ENCODE measurements at places on chromosomes 3 and 15.
A peak's percentile ranks its signal among the peaks of the same experiment; 100 is the strongest.

DNA sequence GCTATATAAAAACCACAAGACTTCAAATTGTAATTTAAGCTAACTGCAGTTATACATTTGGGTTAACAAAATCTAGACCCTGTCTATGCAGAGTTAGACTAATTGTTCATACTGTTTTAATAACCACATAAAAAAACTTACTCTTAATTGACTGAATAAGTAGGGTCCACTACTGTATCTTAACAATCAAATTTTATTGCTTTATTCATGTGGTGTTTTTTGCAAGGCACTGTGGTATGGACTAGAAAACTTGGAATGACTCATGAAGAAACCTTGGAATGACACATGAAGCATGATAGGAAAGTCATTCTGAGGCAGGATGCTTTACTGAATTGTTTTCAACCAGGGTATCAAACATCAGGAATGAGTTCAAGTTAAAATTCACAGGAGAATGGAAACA lies 2.3 kb downstream of the SERP1 start:
- no peak for DNase-seq

GRCh38 chr3:66989241-66989640 lies 8.9 kb upstream of the KBTBD8 start:
- no peak for DNase-seq

DNA sequence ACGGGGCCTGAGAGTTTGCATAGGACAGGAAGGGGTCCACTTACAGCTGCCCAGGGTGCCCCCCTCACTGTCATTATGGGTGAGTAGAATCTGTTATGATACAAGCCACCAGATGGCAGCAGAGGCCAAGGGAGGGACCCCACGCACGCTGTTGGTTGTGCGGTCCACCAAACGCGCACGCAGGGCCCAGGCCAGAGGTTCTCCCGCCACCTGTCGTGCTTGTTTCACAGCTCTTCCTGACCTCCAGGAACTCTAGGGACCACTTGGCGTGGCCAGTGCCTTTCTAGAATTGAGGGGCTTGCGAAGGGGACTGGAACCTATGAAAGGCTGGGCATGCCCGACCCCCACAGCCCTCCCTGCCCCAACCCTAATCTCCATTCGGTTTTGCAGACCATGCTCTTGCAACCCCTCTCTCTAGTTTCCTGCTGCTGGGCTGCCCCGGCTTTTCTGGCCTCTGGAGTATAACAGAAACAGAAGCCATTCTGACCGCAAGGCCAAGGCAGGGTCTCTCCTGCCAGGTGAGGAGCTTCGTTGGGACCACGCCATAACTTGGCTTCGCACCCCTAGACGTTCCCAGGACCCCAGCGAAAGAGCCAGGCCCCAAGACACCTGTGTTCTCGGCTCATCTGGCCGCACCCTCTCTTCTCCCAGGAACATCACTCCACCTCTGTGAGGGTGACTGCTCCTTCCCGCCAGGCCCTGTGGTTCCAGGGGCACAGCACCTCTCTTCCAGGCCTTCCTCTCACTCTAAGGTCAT lies 46.0 kb downstream of the ALDH1L1 start:
- DNase-seq: peak; percentile 73

DNA sequence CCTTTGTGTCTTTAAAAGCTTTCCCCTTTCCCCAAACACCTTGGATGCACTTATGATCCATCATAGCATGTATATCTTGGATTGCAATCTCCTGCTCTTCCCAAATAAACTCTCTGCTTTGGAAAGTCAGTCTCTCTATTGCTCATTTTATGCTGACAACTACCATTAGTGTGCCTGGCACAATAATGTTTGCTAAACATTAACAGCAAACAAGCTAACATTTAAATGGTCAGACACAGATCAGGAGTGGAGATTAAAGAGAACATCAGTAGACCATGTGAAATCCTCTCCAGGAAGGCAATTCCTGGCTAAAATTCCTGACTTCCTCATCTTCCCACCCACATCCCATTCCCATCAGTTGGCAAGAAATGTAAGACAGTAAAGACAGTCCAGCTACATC lies 44.3 kb upstream of the EIF1B start:
- no peak for DNase-seq

GRCh38 chr3:57659806-57660439 lies 33.0 kb downstream of the DENND6A start:
- no peak for DNase-seq

- no peak for DNase-seq
These were observed 233.3 kb downstream of the SHOX2 start for GRCh38 chr3:157872902-157873301.

DNA sequence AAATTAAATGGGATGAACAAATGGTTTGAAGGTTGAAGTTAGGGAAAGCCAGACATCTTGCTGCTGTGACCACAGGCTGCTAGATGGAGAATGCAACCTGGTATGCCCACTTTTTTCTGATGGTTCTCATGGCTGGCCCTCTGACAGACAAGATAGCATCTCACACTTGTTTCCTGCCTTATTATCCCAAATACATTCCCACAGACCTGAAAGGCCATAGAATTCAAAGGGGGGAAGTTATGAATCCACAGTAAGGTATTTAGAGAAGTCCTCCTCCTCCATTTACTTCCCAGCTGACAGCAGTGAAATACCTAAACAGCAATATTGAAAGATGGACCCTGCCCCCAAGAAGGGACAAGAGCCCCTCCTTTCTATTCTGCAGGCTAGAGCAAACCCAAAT lies 32.4 kb downstream of the LEO1 start:
- no peak for DNase-seq

DNA sequence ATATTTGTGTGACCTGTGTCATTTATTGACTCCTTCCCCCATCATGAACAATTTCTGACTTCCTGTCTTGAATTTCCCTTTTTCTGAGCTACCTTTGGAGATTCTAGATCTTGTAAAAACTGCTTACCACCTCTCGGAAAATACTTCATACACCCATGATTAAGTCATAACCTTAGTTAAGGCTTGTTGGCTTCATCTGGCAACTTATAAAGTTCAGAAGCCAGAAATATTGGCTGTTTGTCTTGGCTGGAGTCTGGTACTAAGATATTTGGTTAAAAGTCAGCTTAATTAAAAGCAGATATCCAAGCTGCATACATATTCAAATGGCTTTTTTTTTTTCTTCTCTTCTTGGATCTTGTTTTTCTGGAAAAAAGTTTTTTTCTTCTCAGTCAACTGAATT lies 37.3 kb upstream of the B3GALNT1 start:
- DNase-seq: no peak

- DNase-seq: peak; percentile 56
These were observed 89.8 kb downstream of the LRRC3B start for GRCh38 chr3:26712211-26713026.

GRCh38 chr3:15333099-15333955 lies 941 bp upstream of the SH3BP5 start:
- no peak for DNase-seq

DNA sequence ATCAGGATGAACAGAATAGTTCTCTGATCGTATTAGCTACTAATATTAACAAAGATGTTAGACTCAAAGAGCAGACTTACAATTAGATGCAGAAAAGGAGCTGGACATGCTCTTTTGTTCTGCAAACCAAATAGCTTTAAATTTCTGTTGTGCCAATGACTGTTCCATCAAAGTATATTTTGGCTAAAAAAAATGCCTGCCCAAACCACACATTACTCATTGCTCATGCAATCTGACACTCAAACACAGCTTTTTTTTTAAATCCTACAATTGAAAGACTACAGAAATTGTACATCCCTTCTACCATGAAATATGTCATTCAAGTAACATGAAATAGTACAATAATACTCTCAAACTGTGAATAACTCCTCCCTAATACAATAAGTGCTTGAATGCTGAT lies 48.6 kb downstream of the SHOX2 start:
- no peak for DNase-seq

- no peak for DNase-seq
These were observed 5.8 kb downstream of the MNS1 start for GRCh38 chr15:56459096-56459495.

GRCh38 chr15:55937040-55937439 lies 56.4 kb downstream of the NEDD4 start:
- no peak for DNase-seq

- DNase-seq: no peak
These were observed 76.4 kb upstream of the TNFAIP8L3 start for GRCh38 chr15:51170882-51171633.

- DNase-seq: no peak
These were observed 141.0 kb upstream of the RASGRP1 start for GRCh38 chr15:38705436-38706219.

GRCh38 chr15:57911247-57911646 lies 154.3 kb downstream of the ALDH1A2 start:
- DNase-seq: no peak

DNA sequence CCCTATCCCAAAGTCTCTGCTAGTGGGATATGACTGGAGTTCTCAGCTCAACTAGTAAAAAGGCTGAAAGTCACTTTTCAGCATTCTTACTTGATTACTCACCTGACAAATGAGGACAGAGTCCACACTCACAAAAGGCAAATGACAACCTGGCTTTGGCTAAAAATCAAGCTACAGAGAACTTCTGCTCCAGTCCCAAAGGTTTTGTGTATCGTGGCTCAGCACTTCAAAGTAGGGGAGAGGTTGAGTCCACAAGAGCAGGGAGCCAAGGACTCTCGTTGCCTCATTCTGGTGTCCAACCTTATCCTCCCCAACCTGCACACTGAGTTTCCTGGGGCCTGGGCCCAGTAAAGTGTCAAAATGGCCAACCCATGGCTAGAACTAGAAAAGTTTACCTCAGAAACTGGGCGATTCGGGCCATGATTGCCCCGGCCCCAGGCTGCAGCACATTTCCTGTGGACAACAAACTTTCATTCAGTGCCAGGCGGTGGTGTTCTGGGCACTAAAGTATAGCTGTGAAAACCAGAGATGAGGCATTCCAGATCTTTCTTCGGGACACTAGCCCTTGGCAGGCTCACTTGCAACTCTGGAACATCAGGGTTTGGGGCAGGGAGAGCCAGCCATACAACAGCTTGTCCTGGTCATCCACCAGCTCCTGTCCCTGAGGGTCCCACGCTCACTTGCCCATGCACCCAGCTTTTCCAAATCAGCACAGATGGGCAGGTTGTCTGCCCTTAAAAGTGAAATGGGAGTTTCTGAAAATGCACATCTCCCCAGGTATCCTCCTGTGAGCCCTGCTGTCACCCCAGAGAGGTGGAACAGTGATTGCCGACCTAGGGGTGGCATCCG lies 3.1 kb downstream of the ACAA1 start:
- DNase-seq: no peak

DNA sequence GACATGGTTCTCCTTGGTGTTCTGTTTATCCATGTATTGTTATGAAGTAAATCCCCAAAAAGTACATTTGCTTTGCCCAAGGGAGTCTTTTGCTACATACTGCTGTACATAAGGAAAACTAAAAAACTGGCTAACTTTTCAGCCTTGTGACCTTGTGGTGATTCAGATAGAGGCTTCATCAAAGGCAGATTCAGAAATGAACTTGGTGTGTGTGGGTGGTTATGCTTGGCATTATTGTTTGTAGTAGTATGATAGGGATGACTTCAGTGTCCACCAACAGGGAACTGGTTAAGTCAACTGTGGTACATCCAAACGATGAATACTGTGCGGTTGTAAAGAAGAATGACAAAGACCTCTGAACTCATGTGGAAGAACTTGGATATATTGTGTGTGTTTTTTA lies 75.6 kb upstream of the CHRNB4 start:
- no peak for DNase-seq

GRCh38 chr3:171187706-171188290 lies 161.3 kb upstream of the SLC2A2 start:
- peak; percentile 40 for DNase-seq

DNA sequence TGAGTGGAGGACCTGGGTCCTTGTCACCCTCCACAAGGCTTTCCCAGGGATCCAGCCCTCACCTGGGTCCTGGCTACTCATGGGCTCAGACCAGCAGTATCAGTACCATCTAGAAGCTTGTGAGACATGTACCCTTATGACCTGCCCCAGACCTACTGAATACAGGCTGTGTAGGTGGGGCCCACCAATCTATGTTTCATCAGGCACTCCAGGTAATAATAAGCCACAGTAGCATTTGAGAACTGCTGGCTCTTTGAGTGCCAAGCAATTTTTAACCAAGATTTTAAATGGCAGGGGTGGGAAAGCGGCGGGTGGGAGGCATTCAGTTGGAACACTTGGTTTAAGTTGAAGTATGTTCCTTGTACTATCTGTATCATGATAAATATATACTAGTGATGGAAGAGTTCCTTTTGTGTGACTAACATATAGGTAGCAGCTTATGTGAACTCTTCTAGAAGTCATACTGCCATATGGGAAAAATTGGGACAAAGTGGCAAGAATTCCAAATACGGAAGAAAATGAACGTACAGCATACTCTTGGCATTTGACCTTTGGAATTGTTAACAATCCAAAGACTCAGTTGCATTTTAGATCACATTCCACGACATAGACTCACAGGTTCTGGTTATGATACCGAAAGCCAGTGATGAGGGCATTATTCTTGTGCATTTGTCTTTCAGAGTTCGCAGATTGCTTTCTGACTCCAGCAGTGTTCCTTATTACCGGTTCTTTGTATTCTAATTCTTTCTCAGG lies 190.4 kb downstream of the GHSR start:
- DNase-seq: no peak

DNA sequence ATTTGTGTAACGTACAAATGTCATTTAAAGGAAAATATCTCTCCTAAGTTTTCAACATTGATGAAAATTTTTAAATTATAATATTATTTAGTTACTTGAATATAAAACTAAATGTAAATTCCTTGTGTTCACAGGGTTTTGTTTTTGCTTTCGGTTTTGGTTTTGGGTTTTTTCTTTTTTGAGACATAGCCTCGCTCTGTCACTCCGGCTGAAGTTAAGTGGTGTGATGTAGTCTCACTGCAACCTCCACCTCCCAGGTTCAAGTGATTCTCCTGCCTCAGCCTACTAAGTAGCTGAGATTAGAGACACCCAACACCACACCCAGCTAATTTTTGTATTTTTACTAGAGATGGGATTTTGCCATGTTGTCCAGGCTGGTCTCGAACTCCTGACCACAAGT lies 79.3 kb upstream of the TCF12 start:
- no peak for DNase-seq

DNA sequence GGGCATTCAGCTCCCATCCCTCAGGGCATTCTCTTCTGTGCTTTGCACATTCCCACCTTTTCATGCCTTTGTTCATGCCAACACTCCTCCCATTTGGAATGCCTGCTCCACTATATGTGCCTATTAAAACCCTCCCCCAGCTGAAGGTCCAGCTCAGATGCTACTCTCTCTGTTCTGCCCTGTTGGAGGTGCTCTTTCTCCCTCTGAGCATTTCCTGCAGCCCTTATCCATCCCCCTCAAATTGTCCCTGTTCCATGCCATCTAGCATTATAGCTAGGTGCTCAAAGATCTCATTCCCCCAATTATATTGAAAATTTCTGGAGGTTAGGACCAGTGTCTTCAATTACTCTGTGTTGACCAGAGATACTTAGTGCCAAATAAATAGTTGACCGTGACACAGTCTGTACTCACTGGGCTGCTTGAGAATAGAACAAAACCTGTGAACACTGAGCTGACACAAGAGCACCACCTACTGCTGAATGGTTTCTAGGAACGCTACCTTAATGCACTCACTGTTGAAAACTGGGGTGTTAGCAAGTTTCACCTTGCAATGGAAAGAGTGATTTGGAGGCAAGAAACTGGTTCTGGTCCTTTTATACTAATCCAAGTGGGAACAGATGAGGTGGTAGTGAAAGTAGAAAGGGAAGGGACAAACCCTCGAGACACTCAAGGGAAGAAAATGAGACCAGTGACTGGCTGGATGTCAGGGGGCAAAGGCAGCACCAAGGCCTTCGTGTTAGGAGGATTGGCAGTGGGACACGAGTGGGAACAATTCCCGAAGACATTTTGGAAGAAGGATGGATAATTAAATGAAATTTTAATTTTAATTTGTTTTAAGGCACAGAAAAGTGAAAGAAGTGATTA lies 289.8 kb upstream of the ROPN1 start:
- peak; percentile 52 for DNase-seq

GRCh38 chr3:153706706-153707105 lies 414.5 kb upstream of the ARHGEF26 start:
- DNase-seq: no peak

All from NCI-H2081 (cell line).